Activated gamma-delta T cell treated with anti-CD3 and anti-CD28 coated beads, Interleukin-2, amount 50 U/mL, for 16 hours (primary cell): ENCODE measurements at places on chromosomes 2 and 18.

DNA sequence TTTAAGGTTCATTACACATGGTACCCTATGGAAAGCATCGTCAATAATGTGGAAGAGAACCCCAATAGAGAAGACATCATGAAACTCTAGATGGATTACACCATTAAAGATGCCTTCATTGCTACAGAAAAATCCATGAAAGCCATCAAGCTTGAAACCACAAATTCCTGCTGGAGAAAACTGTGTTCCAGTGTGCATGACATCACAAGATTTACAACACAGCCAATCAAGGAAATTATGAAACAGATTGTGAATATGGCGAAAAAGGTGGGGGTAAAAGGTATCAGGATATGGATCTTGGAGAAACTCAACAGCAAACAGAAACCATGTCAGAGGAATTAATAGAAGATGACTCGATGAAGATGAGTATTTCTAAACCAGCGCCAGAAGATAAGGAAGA lies 200.0 kb downstream of the SLC4A10 start:
- DNase-seq: no peak

GRCh38 chr2:120999377-121000097 lies 263.9 kb downstream of the GLI2 start:
- DNase-seq: no peak

GRCh38 chr2:156680266-156680665 lies 244.1 kb downstream of the GPD2 start:
- no peak for DNase-seq

DNA sequence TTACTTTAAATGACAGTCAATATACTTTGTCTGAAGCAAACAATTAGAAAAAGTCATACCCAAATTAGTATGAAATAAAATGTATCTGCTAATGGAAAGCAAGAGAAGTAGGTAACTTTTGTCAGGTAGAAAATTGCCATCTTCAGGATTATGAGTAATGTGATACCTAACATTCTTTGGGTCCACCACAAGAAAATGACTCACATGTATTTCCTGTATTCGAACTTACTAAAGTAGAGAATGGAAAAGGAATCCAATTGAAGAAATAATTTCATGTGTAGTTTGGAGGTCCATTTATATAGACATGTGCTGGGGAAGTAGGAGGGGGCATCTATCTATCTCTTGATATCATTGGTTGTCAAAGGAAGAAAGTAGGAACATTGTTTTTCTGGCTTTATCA lies 636.2 kb upstream of the CHAC2 start:
- no peak for DNase-seq

DNA sequence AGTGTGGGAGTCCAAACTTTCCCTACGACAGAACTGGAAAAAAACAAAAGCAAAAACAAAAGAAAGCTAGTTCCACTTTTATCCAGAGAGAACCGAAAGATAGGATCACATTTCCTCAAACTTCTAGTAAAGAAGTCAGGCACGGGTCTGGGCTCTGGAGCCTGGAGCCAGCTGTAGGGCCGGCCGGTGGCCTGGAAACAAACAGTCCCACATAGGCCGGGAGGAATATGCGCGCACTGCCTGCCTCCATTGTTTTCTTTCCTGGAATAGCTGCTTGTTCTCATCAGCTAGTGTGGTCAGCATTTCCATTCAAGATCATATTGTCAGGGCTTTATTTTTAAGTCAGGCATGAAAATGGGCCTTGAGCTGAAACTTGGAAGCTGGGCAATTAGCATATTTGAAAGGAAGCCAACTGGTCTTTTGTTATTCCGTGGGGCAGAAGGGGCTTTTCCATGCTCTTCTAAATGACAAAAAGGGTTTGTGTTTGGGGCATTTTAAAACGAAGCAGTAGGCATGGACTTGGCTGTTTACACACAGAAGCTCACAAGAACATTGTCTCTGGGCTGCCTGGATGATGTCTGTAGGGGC lies 58.7 kb upstream of the RFX8 start:
- DNase-seq: no peak

- no peak for DNase-seq
Measured at GRCh38 chr2:8633735-8634313, 48.0 kb upstream of the ID2 start.

DNA sequence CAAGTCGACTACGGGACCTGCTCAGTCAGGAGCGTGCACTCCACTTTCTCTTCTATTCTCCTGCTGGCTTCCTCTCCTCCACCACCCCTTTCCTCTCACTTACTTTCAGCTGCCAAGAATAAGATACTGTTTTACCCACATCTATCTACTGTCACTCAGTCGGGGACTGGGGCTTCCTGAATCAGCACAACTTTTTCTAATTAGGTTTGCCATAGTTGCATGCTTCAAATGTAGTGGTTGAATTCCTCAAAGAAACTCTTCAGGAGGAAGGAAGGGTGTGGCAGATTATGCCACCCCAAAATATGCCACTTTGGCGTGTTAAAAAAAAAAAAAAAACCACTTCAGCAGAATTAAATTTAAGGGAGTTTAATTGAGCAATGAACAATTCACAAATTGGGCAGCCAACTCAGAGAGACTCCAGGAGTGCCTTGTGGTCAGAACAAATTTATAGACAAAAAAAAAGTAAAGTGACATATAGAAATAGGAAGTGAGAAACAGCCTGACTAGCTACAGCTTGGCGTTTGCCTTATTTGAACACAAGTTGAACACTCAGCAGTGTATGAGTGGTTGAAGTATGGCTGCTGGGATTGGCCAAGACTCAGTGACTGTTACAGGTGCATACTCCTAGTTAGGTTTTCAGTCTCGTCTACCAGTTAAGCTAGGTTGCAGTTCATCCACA lies 32.5 kb upstream of the RMDN2 start:
- DNase-seq: no peak

DNA sequence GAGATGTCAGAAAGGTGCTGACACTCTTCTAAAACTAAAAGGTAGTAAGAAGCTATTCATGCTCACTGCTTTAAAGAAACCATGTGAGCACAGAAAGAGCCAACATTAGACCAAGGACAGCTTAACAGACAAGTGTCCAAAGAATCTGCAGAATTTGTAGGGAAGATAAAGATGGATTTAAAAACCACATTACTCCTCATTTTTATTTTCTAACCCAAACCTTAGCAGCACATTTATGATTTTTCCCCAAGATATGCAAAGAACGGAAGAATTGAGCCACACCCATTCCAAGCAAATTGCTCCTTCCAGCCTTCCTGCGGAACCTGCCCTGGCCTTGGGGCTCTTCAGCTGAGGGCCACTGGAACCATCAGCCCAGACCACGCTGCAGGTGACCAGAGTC lies 26.9 kb downstream of the MBP start:
- DNase-seq: no peak

DNA sequence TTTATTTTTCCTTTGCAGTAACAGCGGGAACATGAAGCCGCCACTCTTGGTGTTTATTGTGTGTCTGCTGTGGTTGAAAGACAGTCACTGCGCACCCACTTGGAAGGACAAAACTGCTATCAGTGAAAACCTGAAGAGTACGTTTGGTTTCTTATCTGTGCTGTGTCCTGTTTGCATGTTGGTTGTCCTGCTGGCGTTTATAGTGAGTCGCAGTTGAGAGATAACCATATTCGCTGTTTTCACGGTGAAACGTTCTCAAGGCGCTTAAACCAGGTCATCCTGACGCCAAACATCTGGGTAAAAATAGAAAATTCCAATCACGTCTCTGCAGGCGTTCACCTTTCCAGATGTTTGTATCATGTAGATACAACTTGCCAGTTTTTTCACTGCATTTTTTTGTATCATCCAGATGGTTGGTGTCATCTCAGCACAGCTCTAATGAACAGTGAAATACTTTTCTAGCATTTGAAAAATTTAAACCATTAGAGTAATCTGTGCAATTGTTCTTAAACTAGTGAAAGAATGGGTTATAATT lies 21.2 kb downstream of the CLUL1 start:
- no peak for DNase-seq

- no peak for DNase-seq
Measured at GRCh38 chr2:220134756-220135534, 507.5 kb downstream of the SLC4A3 start.

DNA sequence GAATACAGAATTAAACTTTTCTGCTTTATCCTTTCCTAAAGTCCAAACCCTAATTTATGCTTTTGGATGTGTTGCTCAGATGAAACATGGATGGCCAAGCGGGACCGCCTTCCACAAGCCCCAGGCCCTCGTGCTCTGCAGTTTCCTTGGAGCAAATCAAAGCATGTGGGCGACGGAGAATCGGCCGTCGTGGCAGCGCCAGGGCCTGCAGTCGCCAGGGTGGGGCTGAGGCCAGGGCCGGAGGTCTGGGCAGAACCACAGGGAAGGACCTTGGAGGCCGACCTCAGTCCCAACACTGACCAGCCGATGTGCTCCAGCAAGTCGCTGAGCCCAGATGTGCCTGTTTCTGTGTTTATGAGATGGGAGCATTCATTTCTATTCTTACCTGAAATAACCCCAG lies 108.1 kb downstream of the MBP start:
- no peak for DNase-seq

- DNase-seq: peak; percentile 15
Measured at GRCh38 chr18:63949068-63949737, at the start of gene HMSD. TSS of gene HMSD (plus strand) at chr18:63949301. CDS start at chr18:63953456, 4,155 bp downstream.

DNA sequence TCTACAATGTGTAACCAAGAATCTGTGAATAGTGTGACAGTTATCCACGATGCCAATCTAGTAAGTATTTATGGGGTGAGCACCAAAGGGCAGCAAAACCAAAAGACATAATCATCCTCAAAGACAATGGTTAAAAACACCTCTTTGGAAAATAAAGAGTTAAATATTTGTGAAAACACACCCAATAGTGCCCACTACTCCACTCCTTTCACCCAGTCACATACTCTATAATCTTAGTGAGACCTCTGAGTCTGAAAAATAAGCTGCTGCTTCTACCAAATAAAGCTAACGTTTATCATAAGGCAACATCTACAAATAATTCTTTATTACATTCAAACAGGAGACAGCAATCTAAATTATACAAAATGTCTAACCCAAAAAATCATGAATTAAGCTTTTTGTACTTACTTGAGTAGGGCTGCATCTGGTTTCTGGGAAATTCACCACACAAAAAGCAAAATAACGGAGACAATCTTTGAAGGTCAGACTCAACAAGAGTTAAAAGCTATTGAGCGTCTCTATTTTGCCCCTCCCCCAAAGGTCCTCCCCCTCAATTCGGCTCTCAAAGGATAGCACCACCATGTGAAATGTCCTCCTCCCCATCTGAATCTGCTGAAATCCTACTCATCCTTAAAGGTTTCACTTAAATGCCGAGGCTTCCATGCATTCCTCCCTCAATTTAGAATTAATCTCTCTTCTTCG lies 2.0 kb downstream of the RAPH1 start:
- DNase-seq: no peak

DNA sequence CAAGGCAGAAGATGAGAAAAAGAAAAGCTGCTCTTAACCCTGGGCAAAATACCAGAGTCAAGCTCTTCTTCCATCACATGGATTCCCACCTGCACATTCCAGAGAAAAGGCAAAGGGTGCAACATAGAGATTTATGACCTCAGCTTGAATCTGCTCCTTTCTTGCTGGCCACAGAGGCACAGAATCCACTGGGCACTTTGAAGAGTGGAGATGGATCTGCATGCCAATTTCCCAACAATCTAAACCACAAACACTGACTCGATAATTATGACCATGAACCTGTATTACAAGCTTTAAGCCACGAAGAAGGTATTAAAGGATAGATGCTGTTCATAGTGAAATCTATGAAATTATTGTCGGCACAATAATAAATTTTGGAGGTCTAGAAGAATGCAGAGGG lies 237.3 kb downstream of the PID1 start:
- DNase-seq: no peak

GRCh38 chr2:113996671-113997594 lies 107.0 kb downstream of the ACTR3 start:
- no peak for DNase-seq

DNA sequence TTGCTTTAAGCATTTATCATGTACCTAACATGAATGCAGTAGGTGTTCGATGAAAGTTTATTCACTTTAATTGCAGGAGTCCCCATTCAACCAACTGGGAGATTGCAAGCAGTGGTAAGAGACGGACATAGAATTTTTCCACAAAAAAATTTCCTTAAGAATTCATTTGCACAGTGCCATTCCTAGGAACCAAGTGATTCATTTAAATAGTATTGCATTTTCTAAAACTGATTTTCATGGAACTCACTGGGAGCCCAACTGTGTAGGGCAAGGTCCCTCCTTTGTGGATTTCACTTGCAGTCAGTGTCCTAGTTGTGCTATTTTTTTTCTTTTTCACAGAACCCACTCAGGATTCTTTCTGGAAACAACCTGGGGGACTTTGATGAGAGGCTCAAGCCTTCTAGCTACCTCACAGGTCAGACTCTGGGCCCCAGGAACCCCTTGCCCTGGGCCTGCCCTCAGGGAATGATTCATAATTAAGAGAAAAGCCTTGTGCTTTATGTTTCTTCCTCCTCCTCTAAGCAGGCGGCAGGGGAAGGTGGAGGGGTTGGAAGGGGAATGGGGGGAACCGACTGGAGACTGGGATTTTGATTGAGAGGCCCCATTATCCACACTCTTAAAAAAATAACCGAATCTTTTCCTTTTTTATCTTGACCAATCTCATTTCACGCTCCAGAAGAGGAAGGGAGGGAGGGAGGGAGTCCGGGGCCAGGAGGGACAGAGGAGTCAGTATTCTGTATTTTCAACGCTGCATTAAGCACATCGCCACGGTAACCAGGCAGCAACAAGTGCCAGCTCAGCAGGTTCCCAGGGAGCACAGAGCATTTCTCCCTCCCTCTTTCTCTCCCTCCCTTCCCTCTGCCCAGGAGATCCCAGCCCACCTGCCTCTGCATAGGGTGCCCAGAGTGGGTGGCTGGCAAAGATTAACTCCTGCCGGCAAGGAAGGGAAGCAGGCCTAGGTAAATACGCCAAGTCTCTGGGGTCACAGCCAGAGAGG lies 51.8 kb downstream of the PSD4 start:
- no peak for DNase-seq

GRCh38 chr2:9990736-9991135 lies 39.2 kb downstream of the GRHL1 start:
- no peak for DNase-seq

DNA sequence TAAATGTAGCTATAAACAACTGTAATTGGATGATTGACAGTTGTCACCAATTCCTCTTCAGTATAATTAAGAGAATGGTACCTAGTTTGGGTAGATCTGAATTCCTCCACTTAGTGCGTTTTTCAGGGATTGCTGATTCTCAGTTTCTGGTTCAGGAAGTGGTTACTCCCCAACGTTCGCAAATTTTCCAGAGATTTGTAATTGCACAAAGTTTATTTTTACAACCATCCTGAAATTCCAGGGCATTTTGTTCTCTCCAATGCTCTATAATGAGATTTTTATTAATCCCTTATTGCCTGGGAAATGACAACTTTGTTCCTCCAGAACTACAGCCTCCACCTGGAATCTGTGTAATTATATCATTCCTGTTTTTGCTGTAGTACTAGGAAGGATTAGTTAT lies 710.6 kb upstream of the ZEB2 start:
- no peak for DNase-seq

DNA sequence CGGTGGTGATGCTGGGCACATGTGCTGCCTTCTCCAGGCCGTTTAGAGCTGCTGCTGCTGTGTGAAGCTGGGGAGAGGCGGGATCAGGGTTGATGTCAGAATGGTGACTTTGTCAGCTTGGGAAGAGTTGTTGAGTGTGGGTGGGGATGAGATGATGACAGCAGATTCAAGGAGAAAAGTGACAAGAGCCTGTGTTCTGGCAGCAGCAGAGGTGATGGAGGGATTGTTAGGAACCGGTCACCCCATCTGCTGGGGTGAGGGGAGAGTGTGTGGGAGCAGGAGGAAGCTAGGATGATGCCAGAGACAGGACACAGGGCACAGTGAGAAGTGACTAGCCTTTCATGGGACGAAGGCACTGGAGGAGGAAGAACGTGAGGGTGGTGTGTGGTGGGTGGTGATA lies 345.5 kb downstream of the RNF144A start:
- no peak for DNase-seq

GRCh38 chr2:195613922-195614321 lies 43.1 kb upstream of the SLC39A10 start:
- DNase-seq: no peak

- no peak for DNase-seq
Measured at GRCh38 chr2:120740765-120741524, 5.3 kb downstream of the GLI2 start.
